Ecto neural progenitor cell (in vitro differentiated cells): ENCODE measurements at places on chromosomes 13 and 19.

DNA sequence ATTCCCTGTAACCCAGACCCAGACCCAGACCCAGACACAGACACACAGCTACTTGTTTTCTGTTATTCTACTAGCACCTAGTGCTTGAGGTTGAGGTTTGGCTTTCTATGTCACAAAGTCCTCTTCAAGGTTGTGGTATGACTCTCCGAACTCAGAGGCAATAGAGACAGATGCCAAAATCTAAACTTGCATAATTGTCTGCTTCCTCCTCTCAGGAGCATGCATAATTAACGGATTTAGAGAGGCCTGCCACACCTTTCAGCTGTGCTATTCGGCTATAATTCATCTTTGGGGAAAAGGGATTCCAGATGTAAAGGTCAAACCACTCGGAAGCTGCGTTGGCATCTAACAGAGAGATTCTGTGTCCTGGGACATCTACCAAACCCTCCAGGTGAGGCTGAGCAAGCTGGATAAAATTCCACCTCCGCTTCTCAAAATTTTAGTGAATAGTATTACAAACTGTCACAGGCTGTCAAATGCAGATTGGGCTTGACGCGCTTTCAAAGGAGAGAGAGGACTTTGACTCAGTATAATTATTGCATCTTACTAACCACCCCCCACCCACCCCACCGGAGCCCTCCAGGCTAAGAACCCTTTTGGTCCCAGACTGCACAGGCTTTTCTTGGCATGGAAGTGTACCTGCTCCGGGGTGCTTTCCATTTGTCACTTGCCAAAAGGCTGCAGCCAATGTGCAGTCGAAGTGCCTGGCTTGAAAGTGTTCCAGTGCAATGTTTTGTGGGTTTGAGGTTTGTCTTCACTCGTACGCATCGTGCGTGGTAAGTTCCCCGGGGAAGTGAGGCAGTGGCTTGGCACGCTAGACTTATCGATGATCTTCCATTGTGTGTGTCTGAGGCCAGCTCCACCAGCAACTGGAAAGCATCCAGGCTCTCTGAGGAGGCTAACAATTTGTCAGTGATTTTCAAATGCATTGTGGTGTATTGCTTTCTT is 194.1 kb downstream of the TDRD3 start:
- no peak for DNase-seq

- DNase-seq: no peak
These were observed 74.7 kb downstream of the FGF14 start for GRCh38 chr13:102327119-102327617.

- no peak for DNase-seq
These were observed 70.6 kb upstream of the MEDAG start for GRCh38 chr13:30835442-30835841.

DNA sequence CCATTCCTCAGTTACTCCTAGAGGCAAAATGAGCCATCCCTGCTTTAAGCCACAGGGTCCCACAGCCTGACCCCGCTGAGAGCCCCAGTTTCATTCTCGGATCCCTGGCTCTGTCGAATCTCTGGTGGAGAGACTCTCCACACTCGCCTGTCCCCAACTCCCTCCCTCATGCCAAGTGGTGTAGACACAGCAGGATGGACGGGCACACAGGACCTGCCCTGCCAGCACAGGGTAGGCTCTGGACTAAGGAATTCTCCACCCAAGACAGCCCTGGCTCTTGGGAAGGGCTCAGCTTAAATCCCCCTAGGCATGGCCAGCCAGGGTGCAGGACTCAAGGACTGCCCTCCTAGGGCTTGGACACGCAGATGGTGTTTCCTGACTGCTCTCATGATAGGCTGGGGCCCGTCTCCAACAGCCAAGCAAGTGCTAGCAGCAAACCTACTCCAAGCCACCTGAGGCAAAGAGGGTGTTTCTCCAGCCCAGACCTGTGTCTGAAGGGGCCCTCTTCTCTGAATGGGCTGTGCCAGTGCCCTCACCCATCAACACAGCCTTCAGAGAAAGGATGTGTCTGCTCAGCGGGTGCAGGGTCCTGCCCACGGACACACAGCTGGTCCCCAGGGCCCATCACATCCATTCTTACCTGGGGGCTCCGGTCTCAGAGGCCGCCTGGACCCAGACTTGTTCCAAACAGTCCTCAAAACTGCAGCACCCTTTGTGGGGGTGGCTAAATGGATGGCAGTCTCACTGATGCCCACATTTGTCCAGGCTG is 65.3 kb downstream of the PEPD start:
- no peak for DNase-seq
